EH (cell line): ENCODE measurements at places on chromosomes 11 and 22.

DNA sequence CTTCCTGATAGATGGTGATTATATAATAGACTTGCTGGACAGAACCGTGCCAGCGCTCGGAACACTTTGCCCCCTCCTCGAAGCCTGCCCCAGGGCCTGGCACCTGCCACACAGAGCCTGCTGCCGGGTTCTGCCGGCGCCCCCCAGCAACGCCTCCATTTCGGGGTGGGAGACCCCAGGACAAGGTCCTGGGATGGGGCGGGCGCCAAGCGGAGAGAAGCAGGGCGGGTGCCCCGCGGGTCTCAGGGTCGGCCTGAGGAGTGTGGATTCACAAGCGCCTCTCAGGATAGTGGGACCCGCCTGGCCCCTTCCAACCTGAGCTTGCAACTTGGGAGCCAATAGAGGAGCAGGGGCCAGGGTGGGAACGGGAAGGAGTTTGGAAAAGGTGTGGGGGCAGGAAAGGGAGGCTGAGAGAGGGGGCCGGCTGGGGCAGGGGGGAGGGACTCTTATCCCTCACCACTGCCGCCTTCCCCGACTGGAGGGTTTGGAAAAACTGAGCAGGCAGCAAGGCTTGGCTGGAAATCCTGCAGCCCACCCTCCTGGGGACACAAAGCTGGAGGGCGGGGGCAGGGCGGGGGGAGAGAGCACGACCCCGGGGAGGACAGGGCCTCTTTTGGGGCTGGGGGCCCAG is 3.3 kb upstream of the BCL9L start:
- peak; percentile 66 for DNase-seq

DNA sequence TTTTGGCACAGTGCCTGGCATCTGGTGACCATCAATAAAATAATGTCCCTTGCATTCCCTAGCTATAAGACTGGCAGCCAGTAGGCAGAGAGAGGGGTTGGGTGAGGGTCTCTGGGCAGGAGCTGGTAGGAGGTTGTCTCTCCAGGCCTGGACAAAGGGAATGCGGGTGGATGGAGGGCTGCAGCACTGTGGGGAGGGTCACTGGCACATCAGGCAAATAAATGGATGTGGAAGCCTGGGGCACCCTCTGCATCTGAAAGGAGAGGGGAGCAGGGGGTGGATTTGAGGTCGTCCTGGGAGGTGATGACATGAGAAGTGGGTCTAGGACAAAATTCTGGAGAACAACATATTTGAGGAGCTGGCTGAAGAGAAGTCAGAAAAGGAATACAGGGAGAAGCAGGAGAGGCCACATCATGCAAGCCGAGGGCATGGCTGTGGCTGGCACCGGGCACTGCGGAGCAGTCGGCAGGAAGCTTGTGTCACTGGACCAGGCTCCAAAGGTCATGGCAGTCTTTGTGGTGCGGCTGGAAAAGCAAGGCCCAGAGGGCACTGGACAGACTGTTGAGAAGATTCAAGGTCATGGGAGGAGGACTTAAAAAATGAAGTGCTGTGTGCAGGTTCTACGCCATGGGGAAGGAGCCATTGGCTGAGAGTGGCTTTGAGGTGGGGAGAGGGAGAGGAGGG is 36.5 kb upstream of the THY1 start:
- no peak for DNase-seq

GRCh38 chr22:29074276-29074772 is 1.5 kb downstream of the KREMEN1 start:
- no peak for DNase-seq

DNA sequence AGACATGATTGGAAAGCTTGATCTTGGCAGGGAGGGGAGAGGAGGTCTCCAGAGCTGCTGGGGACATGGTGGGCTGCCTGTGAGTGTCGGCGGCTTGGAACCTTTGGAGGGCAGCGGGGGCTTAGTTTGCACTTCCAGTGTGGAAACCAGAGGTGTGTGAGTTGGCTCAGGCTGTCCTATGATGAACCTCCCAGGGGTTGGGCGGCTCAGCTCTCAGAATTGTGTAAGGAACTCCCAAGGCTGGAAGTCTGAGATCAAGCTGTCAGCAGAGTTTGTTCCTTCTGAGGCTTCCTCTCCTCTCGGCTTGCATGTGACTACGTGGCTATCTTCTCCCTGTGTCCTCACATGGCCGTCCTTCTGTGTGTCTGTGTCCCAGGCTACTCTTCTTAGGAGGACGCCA is 87.9 kb upstream of the B3GAT1 start:
- no peak for DNase-seq

- no peak for DNase-seq
These were observed 17.8 kb downstream of the SGSM3 start for GRCh38 chr22:40388231-40388630.

- peak; percentile 61 for DNase-seq
These were observed 131.2 kb upstream of the MTMR2 start for GRCh38 chr11:96054870-96055705.

DNA sequence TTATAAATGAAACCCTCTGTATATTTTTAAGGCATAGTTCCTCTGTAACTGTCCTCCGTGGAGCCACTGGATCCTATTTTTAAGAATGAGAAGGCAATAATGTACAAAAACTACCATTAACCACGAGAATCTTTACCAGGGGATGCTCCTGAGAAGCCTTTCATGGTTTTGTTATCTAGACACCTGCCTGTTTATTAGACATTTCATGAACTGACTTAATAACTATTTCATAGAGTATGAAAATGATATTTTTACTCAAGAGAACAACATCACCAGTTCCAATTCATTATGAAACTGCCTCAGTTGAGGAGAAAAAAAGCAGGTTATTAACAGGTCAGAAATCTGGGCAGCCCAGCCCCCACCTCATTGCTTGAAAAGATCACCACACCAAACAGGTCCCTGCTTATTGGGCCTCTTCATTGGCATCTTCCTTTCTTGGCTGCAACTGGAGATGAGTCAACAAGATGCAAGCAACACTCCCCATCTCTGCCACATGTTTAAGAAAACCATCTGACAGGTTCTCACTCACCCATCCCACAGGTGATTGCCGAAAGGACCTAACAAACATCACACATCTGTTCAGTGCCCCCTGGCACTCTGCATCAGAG is 27.8 kb downstream of the ETS1 start:
- no peak for DNase-seq

GRCh38 chr22:47027766-47028165 is 265.3 kb downstream of the TBC1D22A start:
- DNase-seq: no peak

- no peak for DNase-seq
These were observed 205.7 kb upstream of the NAV2 start for GRCh38 chr11:19506816-19507486.

GRCh38 chr11:31922450-31922849 is 111.3 kb upstream of the PAX6 start:
- DNase-seq: no peak

DNA sequence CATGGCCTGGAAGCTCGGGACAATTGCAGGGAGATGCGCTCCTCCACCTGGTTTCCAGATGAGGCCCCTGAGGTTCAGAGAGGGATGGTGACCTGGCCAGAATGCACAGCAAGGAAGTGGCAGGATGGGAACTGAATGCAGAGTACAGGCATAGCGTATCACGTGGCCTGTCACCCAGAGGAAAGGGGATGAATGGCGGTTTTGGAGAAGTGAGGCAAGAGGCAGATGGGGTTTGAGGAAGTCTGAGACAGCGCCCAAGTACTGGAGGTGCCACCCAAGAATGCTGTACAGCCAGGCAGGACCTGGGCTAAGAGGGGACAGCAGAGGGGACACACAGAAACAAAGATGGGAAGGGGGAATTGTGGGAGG is 4.9 kb downstream of the RAB3IL1 start:
- no peak for DNase-seq

DNA sequence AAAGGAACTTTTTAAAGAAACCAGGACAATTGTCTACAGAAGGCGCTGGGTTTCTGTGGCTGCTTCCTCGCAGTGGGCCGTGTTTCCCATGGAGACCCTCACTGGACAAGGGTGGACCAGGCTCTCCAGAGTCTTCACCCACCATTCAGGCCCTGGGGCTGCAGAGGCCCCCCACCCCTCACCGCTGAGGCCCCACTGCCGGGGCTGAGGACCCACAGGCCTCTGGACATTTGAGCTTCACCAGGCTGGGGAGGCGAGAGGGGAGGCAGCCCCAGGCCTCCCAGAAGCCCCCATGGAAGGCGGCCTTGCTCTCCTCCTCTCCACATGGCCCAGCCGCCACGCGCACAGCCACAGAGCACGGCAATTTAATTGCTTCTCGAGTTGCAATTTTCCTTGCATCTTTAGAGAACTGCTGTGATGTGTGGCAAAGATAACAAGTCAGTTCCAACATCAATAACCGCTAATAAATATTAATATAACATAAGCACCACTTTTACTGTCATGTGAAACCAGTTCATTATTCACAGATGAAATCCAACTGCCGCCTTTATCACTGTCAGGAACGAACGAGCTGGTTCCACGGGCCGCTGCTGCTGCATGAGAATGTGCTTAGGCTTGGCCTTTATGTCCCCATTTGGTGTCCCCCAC is 81.0 kb downstream of the PHF21B start:
- DNase-seq: no peak

DNA sequence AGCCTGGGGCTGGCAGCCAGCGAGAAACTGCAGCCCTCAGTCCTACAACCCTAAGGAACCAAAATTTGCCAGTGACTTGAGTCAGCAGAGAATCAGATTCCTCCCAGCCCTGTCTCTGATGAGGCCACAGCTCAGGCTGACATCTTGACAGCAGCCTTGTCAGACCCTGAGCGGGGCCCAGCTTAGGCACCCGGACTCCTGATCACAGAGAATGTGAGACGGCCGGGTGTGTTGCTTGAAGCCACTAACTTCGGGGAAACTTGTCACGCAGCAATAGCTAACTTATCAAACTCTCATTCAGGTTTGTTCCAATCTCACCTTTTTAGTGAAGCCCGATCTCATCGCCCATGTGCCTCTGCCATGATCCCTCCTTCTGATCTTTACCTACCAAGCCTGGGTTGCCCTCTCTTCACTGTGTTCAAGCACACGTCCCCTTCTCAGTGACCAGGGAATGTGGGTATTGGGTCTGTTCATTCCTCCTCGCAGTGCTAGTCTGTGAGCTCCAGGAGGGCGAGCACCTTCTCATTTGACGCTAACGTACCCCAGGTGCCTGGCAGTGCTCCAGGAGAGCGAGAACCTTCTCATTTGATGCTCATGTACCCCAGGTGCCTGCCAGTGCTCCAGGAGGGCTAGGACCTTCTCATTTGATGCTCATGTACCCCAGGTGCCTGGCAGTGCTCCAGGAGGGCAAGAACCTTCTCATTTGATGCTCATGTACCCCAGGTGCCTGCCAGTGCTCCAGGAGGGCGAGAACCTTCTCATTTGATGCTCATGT is 280.7 kb downstream of the BRD1 start:
- DNase-seq: no peak

DNA sequence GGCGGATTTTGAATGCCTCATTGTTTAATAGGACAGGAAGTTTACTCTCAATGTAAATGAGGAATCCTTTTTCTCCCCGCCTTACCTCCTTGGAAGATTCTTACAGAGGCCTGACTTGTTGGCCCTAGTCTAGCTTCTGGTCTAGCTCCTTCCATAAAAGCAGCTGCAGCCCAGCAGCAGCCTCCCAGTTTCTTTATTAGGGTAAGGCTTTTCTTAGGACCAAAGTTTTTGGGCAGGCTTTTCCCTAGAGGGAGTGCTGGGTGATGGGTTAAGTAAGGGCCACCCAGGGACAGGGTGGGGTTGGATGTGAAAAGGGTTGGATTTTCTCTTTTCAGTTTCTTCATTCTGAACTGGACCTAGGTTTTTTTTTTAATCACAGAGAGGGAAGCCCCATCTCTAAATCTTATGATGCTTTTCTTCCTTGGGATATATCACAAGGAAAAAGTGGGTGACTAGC is 49.7 kb downstream of the LIF start:
- DNase-seq: no peak

DNA sequence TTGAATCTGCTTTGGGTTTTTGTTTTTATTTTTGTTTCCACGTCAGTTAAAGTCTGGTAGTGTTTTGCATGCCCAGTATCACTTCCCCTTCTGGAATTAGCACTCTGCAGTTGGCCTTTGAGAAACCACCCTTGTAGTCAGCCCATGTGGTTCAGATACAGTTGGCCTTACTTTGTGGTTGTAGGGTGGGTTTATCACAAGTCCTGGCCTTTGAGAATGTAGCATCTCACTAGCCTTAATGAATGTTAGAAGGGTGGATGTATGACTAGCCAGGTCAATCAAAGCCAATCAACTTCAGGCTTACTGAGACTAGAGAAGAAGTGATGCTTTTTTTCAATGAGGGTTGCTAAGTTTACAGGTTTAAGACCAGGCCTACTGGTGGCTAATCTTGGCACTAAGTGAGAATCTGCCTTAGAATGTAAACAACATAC is 19.8 kb downstream of the ARL14EP start:
- no peak for DNase-seq

DNA sequence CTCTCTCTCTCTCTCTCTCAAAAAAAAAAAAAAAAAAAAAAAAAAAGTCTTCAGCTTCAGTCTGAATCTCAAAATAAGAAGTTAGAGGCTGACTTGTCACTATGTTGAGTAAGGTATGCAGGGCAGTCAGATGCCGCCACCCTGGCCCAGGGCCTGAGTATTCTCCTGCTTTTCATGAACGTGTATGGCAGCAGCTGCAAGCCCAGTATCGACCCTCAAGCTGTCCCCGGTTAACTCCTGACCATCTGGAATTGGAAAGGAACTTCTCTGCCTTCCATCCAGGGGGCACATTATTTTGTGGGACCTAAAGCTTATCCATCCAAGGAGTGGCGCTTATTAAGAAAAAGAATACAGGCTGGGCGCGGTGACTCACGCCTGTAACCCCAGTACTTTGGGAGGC is 11.4 kb downstream of the MRGPRD start:
- no peak for DNase-seq

DNA sequence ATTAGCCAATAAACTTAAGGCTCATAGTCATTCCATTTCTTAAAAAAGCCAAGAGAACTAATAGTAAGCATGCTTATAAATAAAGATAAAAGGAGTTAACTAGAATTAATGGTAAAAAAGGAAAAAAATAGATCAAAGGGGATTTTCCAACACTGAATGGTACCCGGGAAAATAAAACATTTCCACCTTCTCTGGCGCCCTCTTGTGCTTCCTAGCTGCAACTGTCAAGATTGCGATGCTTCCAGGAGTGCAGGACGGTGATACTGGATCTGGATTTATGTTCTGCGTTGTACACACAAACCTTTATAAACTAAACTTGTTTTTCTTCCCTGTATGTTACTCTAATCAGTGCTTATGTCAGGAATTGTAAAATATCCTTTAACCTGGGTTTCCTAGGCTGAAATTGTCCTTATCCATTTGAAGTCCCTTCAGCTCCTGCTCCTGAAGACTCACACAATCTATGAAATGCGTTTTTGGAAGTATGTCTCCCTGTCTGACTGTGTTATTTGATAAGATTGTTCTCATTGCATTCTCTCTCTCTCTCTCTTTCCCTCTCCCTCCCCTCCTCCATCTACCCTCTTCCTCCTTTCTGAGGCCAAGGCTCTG is 9.6 kb upstream of the HTATIP2 start:
- peak; percentile 52 for DNase-seq

DNA sequence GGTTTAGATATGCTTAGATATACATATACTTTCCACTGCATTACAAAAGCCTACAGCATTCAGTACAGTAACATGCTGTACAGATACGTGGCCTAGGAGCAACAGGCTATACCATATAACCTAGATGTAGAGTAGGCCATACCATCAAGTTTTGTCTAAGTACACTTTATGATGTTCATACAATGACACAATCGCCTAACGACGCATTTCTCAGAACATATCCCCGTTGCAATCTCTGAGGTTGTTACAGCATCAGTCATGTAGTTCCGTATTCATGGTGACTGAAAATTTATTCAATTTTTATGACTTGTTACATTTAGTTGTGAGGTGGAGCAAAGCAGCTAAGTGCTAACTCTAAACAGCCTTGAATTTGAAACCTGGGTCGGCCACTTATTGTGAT is 6.7 kb downstream of the ZBTB44 start:
- no peak for DNase-seq
